ENCODE measurements at places on chromosomes 6 and 20.
A peak's percentile ranks its signal among the peaks of the same experiment; 100 is the strongest.

DNA sequence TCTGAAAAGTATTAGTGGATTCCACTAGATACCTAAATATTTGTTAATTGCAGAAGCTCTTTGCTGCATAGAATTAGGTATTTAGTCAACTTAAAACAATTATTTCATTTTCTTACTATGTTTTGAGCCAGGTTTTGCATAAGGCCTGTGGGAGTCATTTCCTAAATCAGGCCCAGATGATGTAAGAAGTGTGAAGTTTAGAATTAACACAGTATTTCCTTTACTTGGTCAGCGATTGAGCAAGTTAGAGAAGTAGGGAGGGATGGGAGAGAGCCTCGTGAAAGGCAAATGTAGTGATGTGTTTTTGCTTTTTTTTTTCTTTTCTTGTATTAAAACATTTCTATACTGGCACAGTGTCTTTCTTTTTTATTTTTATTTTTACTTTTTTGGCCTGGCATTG, 711.1 kb downstream of the HDGFL1 start:
- DNase-seq, result no peak

DNA sequence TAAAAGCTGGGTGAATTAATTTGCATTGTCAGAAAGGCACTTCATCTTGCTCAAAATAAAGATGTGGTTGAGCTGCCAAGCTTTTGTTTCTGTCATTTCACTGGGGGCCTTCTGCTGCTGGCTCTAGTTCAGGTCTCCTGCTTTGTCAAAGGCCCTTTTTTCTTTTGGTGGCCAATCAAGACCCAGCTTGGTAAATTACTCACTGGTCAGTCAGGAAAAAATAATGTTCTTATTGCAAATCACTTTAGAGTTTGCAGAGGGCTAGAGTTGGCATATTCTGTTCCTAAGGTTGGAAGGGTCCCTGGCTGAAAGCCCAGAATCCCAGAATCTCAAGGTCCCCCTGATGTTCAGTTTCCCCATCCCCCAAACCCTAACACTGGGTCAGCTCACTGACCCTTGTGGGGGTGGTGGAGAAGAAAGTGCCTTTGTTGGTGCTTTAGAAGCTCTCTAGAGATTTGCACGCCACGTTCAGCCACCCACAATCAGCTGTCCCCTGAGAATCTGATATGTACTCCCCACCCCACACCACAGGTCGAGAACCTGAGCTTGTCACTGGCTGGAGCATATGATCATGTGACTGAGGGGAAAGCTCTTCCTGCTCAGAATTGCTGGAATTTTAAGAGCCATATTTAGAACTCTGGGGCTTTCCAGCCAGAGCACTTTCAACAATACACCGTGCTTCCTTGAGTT, 21.7 kb upstream of the BNIP5 start:
- no peak for DNase-seq

DNA sequence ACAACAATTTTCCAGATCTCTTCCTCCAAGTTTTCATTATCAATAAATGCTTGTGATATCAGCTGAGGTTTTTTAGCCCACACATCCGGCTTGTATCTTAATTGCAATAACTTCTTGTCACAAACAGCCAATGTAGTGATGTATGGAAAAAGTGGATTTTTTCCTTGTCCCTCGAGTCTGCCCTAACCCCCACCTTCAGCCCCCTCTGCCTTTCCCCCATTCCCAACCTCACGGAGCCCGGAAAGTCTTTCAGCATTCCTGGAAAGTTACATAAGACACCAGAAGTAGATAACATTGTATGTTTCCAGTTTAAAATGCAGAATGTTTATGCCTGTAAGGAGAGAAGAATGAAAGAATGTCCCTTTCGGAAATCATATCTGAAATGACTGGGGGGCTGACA, 179.2 kb upstream of the PHACTR1 start:
- DNase-seq, result no peak

DNA sequence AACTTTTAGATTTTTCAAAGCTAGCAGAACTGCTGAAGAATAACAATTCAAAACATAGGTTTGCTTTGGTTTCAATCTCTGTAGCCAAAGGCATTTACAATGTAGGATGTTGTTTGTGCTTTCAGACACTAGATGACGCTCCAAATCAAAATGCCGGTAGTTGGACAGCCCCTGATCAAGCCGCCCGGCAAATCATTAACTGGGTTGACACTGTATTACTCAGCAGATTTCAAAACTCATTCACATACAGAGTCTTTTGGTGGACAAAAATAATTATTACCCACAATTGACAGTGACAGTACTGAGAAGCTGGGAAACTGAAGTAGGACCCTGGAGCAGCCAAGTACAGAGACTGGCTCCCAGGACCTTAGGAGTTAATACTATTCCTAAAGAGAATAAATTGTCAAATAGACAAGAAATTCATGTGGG, 21.3 kb upstream of the HFE start:
- DNase-seq, result peak; percentile 60

DNA sequence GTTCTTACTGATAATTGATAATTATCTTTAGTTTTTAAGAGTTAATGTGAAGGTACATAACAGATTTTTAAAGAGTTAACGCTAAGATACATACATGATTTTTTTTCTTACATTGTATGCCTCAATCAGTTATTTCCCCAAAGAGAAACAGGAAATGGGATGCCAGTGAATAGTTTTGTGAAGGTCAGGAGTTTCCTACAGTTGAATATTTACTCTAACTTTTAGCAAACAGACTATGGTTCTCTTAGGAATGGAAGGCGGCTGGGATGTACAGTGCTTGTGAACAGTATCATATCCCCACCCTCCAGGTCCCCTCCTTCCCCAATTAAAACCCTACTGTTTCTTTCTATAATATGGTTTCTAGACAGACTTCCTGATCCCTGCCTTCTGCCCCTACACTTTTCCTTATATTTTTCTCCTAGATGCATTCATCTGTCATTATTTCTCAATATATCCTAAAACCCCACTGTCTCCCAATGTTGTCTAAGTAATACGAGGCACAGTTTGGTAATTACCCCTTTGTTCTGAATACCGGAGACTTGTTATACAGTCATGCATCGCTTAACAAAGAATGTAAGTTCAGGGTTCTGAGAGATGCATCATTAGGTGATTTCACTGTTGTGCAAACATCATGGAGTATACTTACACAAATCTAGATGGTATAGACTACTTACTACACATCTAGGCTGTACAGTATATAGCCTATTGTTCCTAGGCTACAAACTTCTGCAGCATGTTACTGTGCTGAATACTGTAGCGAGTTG, 29.2 kb downstream of the SLC35A1 start:
- DNase-seq, result no peak

- no peak for DNase-seq
Measured at GRCh38 chr6:138550346-138550767, 51.1 kb upstream of the NHSL1 start.

DNA sequence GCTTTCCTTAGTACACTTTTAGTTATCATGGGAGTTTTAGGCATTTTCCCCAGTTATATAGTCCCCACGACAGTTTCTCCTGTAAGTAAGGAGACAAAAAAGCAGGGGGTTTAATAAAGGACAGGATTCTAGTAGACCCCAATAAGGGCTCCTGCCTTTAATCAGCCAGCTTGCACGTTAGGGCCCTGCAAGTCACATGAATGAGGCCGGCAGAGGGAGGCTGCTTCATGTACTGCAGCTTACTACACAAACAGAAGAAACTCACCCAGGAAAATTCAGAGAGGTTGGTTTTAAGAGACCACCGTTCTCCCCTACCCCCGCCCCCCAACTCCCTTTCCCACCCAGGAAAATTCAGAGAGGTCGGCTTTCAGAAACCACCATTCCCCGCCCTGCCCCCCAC, 229.7 kb upstream of the MOCS1 start:
- no peak for DNase-seq

DNA sequence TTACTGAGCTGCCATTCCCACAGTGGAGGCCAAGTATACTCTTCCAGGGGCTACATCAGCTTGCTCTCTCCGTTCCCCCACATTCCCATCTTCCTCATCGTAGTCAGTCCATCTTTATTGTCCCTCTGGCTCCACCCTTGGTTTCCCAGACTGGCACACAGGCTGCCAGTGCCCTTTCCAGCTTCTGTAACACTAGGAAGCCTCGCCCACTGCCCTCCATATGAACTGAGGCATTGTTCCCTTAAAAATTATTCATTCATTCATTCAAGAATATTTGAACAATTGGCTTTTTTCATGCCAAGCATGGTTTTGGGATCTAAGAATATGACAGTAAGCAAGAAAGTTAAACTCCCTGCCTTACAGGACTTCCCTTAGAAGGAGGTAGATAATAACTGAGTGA, 14.3 kb downstream of the ROS1 start:
- no peak for DNase-seq

DNA sequence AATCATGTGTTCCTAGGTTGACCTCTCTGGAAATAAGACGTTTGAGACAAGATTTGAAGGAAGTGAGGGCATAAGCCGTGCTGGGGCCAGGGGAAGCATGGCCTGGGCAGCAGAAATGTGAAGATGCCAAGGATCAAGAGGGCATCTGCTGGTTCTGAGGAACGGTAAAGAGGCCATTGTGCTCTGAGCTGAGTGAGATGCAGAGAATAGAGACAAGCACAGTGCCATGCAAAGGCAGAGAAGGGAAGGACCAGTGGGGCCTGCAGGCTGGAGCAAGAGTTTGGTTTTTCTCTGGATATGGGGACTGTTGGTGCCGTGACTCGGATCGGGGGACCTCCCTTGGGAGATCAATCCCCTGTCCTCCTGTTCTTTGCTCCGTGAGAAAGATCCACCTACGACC, 50.8 kb downstream of the SMPDL3A start:
- no peak for DNase-seq

- DNase-seq, result no peak
Measured at GRCh38 chr20:35502352-35502751, 27.1 kb downstream of the C20orf173 start.

DNA sequence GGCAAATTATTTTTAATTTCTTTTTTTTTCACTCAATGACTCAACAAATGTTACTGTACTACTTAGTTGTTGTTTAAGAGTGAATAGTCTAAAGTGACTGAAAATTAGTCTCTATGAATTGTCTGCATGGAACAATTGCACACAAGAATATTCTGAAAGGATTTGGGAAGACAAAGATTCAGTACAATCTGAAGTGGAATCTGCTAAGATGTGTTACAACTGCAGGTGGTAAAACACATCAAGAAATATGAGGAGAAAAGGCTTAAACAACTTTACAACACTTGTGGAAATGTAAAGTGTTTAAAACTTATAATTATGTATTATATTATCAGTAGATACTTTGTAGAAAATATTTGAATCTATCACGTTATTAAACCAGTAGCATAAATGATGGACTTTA, 193.4 kb downstream of the WDR27 start:
- no peak for DNase-seq

DNA sequence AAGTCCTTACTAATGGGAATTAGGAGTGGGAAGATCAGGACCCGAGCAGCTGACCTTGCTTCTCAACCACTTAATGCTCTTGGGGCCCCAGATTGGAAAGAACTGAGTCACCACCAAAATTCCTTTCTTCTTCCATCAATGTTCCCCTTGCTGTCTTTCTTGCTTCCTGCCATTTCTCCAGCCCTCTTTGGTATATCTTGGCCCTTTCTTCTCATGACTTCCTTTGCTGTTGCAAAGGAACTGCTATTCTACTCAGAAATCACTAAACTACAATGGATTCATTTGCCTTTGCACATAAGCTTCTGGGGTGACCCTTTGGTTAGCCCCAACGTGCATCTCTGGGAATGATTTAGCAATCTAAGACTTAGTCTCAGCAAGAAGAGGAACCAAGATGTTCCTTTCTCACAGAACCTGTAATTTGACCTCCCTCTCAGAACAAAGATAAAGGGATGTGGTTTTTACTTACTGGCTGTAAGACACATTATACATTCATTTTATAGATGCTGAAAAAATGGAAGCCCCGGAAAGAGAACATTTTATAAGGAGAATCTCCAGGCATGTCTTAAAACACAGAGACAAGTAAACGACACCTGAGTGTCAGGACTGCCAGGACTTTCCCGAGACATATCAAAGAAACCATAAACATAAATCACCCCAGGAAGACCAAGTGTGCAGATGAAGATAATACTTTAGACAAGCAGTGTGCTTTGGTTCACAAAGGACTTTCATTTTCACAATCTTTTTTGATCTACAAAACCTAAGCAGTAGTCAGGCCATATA, 99.0 kb upstream of the TNFAIP3 start:
- peak; percentile 18 for DNase-seq

DNA sequence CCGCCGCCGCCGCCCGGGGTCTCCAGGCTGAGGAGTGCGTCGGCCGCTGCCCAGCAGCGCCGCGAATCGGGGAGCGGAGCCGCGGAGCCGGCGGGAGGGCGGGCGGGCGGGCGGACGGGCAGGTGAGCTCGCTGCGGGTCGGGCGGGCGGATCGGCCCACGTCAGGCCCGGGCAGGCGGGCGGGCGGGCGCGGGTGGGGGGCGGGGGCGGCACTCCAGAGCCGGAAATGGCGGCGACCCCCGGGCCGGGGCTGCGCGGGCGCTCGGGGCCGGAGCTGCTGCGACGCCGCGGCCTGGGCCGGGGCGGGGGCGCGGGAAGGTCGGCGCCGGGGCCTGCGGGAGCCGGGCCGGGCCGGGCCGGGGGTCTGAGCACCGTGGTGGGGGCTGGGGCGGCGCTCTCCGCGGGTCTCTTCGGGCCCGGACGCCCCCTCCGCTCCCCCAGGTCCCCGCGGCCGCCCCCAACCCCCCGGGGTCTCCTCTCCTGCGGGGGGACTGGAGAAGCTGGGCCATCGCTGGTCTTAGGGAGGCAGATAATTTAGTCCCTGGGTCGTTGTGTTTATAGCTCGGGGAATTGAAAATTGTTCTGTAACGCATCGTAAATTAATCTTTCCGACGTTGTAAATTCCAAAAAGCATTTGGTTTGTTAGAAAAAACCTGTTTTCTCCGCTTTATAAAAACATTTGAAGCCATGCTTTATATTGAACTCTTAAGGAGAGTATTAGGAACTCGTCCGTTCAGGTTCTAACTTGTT, 451 bp downstream of the DNAJC5 start:
- no peak for DNase-seq

GRCh38 chr6:84411060-84411629, 183.7 kb upstream of the CEP162 start:
- DNase-seq, result peak; percentile 68

- no peak for DNase-seq
Measured at GRCh38 chr20:25495189-25495824, 87.8 kb downstream of the GINS1 start.

GRCh38 chr6:127221201-127221600, 45.5 kb upstream of the RNF146 start:
- DNase-seq, result no peak

DNA sequence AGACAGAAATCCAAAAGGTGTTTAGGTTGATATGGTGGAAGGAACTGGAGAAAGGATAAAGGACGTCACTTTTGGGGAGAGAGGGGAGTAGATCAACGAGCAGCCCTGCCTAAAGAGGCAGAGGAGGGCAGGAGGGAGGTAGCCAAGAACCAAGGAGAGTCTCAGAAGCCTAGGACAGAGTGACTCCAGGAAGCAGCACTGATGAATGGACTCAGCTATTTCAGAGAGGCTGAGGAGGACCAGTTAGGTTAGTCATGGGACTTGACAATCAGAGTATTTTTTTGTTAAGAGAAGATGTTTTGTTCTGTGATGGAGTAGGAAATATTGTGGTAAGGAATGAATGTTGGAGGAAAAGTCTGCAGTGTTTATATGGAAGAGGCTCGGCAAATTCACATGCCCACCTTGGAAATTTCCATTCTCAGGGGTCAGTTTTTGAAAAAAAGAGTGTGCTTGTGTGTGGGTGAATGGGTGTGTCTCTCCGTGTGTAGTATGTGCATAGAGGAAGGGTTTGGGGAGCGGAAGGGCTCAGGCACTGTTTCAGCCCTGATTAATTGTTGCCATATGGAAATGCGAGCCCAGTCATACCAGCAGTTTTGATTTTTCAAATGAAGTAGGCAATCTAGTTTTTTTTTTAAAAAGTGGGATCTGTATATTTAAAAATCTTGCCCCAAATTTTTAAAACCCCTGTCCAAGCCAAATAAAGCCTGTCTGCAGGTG, 303.6 kb downstream of the SAMD5 start:
- DNase-seq, result no peak

Measured in HS-5 (cell line).